Frontal cortex (tissue), 4 donors: ENCODE measurements at places on chromosomes 7 and 10. TPM values are rescaled to one million over a fixed set of nuclear protein-coding genes. Genes with fewer than 3 reads are reported as not detected.

Gene ABCB1
- 6.5 TPM for total RNA-seq

Gene OR2A12
- total RNA-seq, result not detected

Gene GHRHR
- not detected for total RNA-seq

Gene CDK14
- 77.9 TPM for total RNA-seq

Gene SRGN
- 22.4 TPM for total RNA-seq

Gene HMX2
- total RNA-seq, result not detected

Gene SAP25
- total RNA-seq, result not detected

Gene PTEN
- 212 TPM for total RNA-seq

Gene OGDHL
- 6.9 TPM for total RNA-seq

Gene DENND2A
- total RNA-seq, result 25.7 TPM

Gene NPSR1
- not detected for total RNA-seq

Gene ZNF425
- 6.9 TPM for total RNA-seq

Gene CPN1
- total RNA-seq, result not detected
